ENCODE measurements at places on chromosomes 3 and 15.

- DNase-seq: no peak
Observed at GRCh38 chr3:30248423-30248822, 358.0 kb upstream of the TGFBR2 start.

DNA sequence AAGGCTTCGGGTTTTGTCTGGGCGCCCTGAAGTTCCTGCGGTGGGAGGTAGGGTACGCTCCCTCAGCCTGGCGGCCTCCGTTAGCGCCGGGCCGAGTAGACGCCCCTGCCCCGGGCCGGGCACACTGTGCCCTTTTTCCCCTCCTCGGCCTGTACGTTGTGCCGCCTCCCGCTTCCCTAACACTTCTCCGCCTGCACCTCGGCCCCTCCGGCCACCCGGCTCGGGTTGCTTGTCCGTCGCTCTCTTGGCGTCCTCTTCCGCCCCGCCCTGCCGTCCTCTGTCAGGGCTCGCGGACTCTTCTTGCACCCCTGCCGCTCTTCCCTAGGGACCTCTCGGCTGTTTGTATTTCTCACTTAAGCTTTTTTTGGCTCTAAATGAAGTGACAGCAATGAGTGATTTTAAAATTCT lies 384 bp downstream of the KNL1 start:
- peak; percentile 80 for DNase-seq

- no peak for DNase-seq
Observed at GRCh38 chr3:155847993-155848392, 6.2 kb downstream of the SLC33A1 start.

GRCh38 chr3:12705981-12706380 lies 42.1 kb upstream of the RAF1 start:
- no peak for DNase-seq

DNA sequence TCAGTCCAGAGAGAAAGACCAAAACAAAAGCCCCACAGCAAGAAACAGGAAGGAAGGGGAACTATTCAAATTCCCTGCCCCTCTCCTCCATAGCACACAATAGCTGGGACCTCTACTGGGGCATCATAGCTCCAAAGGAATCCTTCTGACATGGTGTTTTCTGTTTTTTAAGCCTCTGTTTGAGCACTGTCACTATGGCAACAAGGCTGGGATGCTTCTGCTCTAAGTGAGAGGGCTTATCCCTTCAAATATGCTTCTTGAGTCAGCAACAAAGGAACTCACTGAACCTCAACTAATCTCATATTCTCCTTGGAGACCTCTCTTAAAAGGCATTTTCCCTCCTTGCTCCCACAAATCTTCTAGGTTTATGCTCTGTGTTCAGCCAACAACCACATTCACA lies 40.5 kb downstream of the MYLK start:
- DNase-seq: no peak

- no peak for DNase-seq
Observed at GRCh38 chr15:29360152-29360551, 90.5 kb upstream of the NSMCE3 start.

- no peak for DNase-seq
Observed at GRCh38 chr3:174287705-174288104, 571.4 kb upstream of the NAALADL2 start.
